ENCODE measurements at places on chromosomes 3 and 15. TPM values are rescaled to one million over a fixed set of nuclear protein-coding genes. Genes with fewer than 3 reads are reported as not detected.

DNA sequence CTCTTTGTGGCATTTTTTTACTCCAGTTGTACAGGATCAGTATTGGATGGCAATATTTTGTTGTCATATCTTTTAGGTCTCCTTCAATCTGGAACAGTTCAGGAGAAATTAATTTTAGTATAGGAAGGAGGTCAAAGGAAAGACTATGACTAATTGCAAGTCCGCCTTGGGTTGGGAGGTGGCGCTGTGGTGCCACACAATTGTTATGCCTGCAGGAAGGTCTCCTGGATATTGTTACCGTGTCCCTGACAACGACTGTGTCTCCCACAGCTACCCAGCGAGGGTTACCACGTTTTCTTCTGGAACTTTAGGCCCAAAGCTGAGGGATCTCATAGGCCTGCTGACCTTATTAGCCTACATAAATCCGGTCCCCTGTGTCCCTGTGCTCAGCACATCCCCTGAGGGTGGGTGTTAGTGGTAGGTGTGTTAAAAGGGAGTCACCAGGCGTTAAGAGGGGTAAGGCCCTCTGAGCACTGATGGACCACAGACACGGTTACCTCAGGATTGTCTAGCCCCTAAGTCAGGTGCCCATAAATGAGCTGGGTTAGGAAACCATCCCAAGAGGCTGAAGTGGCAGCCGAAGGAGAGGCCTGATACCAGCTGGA, 31.5 kb downstream of the KCNAB1 start:
- peak; percentile 81 for DNase-seq

Gene AP3B2
- 0.42 TPM for total RNA-seq

Gene TMEM158
- 3.0 TPM for total RNA-seq

- DNase-seq = no peak
These were observed 101.3 kb downstream of the DPH6 start for GRCh38 chr15:35444557-35445204.

Gene SERPINI1
- 13.5 TPM for total RNA-seq

Gene LRRC34
- 1.0 TPM for total RNA-seq

GRCh38 chr15:99443768-99444446, 121.9 kb upstream of the MEF2A start:
- peak; percentile 45 for DNase-seq

GRCh38 chr3:81980596-81981494, 219.4 kb upstream of the GBE1 start:
- DNase-seq = no peak

Gene C2CD4B
- total RNA-seq = 3.3 TPM

Gene PROS1
- 81.1 TPM for total RNA-seq

GRCh38 chr3:124903896-124904834, 17.0 kb upstream of the ITGB5 start:
- DNase-seq = no peak

DNA sequence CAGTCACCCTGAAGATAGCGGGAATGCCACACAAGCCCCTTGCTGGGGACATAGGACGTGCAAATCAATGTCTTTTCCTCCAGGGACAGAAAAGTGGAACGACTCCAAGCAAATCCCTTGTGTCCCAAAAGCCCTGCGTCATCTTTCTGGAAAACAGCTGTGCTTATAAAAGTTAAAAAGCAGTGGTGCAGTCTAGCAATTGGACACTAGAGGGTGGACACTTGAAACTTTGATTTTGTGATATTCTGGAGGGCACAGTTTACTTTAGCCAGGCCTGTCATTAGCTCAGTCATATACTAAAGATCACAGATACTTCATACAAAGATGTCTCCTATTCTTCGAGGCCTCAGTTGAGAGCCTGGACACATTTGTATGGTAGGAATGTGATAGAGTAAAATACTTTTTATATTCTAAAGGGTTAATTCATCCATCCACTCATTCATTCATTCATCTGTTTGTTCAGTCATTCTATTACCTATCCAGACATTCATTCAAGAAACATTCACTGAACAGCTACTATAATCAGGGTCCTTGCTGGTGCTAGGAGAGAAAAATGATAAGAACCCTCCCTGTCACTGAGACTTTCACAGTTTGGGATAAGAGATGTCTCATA, 63.8 kb upstream of the ANKRD34C start:
- no peak for DNase-seq

DNA sequence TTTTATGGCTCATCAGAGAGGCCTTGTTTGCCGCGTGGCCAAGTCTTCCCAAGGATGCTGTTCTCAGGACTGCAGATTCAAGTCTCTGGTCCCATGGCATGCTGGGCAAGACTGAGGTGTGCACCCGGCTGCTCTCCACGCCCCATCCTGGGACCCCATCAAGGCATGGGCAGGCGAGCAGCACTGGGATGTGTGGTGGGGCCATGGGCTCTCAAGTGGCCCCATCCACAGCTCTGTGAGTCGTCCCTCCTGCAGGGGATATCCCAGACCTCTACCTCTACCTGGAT, 13.1 kb upstream of the GP9 start:
- DNase-seq = no peak

Measured in aorta (tissue), 5 donors.